ENCODE measurements at places on chromosomes 7 and 10.

- DNase-seq: no peak
Measured at GRCh38 chr7:115216652-115217051, 294.8 kb downstream of the MDFIC start.

- no peak for DNase-seq
Measured at GRCh38 chr7:55005241-55005851, 13.5 kb upstream of the EGFR start.

DNA sequence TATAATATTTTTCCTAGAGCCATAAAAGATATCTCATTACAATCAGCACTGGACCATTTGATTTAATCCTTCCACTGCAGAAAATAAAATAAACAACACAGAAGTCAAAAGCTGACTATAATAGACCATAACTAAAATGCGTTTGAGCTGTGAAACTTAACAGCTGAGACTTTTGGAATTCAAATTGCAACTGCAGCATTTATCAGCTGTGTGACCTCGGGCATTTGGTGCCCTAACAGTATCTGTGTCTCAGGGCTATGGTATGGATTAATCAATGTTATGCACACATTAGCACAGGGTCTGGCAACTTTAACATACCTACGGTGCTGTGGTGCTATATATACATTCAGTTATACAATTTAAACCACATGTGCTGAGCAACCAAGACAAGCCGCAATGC lies 160.1 kb downstream of the COL28A1 start:
- DNase-seq: no peak

- DNase-seq: no peak
Measured at GRCh38 chr7:80842022-80842790, 76.6 kb downstream of the SEMA3C start.

GRCh38 chr7:123580406-123581161 lies 21.0 kb upstream of the ASB15 start:
- DNase-seq: no peak

- no peak for DNase-seq
Measured at GRCh38 chr7:129958643-129959470, 6.1 kb upstream of the UBE2H start.
